Right lobe of liver (tissue), 6 donors: ENCODE measurements at places on chromosomes 6 and 20. TPM values are rescaled to one million over a fixed set of nuclear protein-coding genes. Genes with fewer than 3 reads are reported as not detected.

Gene OPRL1
- not detected for total RNA-seq

Gene FGD2
- total RNA-seq: 14.4 TPM

Gene WFDC12
- not detected for total RNA-seq

Gene GSTA2
- total RNA-seq: 55.0 TPM

Gene NOX3
- not detected for total RNA-seq

Gene NFYA
- 8.7 TPM for total RNA-seq

Gene PPP2R5D
- total RNA-seq: 15.8 TPM

Gene APOBEC2
- total RNA-seq: not detected

Gene PLTP
- 70.2 TPM for total RNA-seq

Gene TRIM27
- 35.6 TPM for total RNA-seq

Gene FABP7
- total RNA-seq: not detected

Gene CLPSL2
- total RNA-seq: not detected

Gene IL17A
- total RNA-seq: not detected

Gene SAPCD1
- total RNA-seq: 0.68 TPM

Gene KIAA1755
- total RNA-seq: 1.6 TPM

Gene HDGFL1
- not detected for total RNA-seq

Gene VSX1
- total RNA-seq: not detected

Gene SIGLEC1
- 3.0 TPM for total RNA-seq

Gene EDN3
- total RNA-seq: not detected

Gene ID1
- 300 TPM for total RNA-seq

Gene ELOVL2
- 24.4 TPM for total RNA-seq

Gene WASF1
- total RNA-seq: 5.1 TPM

Gene NKX2-4
- not detected for total RNA-seq

Gene BPIFB4
- not detected for total RNA-seq

Gene B4GALT5
- total RNA-seq: 9.5 TPM

Gene TSPYL4
- total RNA-seq: 8.5 TPM

Gene NMBR
- total RNA-seq: not detected

Gene ACSS1
- total RNA-seq: 3.5 TPM

Gene RFX6
- total RNA-seq: not detected

Gene FAM162B
- 0.37 TPM for total RNA-seq

Gene NRN1
- 0.86 TPM for total RNA-seq

Gene TPD52L1
- 119 TPM for total RNA-seq

Gene PI16
- not detected for total RNA-seq

Gene DTNBP1
- total RNA-seq: 8.4 TPM

Gene BCL2L1
- total RNA-seq: 33.7 TPM

Gene PTCRA
- total RNA-seq: 0.46 TPM

Gene PRDM1
- total RNA-seq: 1.5 TPM

Gene VPS16
- 21.3 TPM for total RNA-seq

Gene PGC
- not detected for total RNA-seq

Gene ZC2HC1B
- not detected for total RNA-seq

Gene KIAA0408
- 0.07 TPM for total RNA-seq

Gene LATS1
- total RNA-seq: 16.6 TPM

Gene DPPA5
- not detected for total RNA-seq

Gene GNAS-AS1
- 0.37 TPM for total RNA-seq

Gene POU3F2
- not detected for total RNA-seq

Gene SLC17A2
- 32.9 TPM for total RNA-seq
